ENCODE measurements at places on chromosomes 4 and X.

GRCh38 chr4:152100379-152101201 is 339.8 kb upstream of the GATB start:
- no peak for DNase-seq

GRCh38 chr4:169271692-169272007 is 894 bp upstream of the SH3RF1 start:
- no peak for DNase-seq

- no peak for DNase-seq
Observed at GRCh38 chr4:55561889-55562288, 15.2 kb upstream of the CLOCK start.

DNA sequence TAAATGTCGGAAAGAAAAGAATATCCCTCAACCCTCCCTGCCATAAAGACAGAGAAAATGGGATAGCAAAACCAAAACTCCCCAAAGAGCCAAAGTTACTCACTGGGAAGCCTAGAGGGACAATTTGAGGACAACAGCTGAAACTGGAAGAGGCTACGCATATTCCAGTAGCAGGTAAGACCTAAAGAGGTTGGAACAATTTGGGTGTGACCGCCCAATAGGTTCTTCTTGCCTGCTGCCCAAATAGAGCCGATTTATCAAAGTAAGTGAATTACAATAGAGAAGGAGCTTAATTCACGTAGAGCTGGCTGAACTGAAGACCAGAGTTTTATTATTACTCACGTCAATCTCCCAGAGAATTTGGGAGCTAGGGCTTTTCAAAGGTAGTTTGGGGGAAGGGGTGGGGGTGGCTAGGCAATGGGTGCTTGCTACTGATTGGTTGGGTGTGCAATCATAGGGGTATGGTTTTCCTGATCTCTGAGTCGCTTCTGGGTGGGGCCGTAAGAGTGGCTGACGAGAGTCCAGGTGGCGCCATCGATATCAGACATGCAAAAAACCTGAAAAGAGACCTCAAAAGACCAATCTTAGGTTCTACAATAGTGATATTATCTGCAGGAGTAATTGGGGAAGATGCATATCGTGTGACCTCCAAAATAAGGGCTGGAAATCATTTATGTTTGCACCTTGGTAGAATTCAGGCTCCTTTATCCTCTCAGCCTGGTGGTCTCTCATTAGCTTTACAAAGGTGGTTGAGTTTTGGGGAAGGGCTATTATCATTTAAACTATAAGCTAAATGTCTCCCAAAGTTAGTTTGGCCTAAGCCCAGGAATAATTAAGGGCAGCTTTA is 39.0 kb upstream of the SLC7A3 start:
- no peak for DNase-seq

GRCh38 chr4:80229128-80229527 is 31.8 kb downstream of the PRDM8 start:
- no peak for DNase-seq

GRCh38 chr4:96194993-96195392 is 355.1 kb downstream of the PDHA2 start:
- DNase-seq, result no peak

GRCh38 chr4:91256751-91257150 is 1047.0 kb upstream of the GRID2 start:
- no peak for DNase-seq

- no peak for DNase-seq
Observed at GRCh38 chr4:77629885-77630284, 24.3 kb downstream of the CXCL13 start.

DNA sequence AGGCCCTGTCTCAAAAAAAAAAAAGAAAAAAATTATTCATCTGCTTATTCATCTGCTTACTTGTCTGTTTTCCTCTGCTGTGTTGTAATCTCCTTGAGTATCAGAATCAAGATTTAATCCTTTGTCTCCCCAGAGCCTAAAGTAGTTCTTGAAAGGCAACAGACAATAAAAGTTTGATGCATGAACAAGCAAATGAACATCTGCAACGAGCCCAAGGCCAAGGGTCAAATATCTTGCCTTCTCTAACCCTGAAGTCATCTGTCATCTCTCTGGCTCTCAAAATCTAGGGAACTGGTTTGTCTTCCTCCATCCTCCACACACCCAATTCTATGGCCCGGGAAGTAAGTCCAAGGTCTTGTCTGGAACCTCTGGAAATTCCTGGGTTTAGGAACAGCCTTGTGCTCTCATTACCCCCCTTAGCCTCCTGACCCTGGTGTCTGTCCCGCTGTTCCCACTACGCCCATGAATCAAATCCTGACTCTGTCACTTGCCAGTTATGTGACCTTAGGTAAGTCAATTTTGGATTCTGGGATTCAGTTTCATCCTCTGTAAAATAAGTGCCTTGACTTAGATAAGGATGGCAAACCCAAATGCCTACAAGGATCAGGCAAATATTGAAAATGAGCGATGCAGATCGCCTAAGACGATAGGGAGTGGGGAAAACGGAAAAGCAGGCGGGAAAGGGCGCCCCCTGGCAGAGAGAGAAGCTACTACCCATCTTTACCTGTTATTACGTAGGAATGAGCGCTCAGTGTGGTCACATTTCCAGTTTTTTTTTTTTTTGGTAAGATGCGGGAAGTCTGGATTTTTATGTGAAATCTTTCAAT is 102.7 kb upstream of the DHX15 start:
- DNase-seq, result peak; percentile 26

- no peak for DNase-seq
Observed at GRCh38 chrX:120120223-120120622, 4.5 kb upstream of the RHOXF1 start.

GRCh38 chr4:2761035-2761923 is 5.1 kb upstream of the TNIP2 start:
- peak; percentile 18 for DNase-seq

GRCh38 chr4:189941005-189941450 is 356 bp downstream of the FRG1 start:
- no peak for DNase-seq

DNA sequence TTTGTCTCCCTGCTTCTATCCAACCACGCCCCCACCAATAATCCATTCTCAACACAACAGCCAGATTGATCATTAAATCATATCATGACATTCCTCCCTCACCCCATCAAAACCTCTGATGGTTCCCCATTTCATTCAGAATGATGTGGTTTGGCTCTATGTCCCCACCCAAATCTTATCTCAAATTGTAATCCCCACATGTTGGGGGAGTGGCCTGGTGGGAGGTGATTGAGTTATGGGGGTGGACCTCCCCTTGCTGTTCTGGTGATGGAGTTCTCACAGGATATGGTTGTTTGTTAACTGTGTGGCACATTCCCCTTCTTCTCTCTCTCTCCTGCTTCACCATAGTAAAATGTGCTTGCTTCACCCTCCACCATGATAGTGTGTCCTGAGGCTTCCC is 23.3 kb downstream of the TRMT2B start:
- no peak for DNase-seq

DNA sequence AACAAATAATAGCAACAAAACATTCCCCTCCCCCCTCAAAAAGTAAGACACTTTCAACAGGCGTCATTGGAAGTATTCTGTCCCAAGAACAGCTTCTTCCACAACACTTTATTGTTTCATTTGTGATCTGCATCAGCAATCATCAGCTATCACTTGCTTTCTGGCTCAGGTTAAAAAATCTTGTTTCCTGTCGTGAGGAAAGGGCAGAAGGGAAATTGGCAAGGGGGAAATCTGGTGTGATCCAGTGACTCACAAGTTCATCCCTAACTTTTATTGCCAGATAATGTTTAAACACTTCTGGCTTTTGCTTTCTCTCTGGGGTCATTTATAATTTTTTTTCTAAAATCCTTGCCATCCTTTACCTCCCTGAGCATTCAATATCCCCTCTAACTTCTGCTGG is 247.4 kb upstream of the GIMD1 start:
- DNase-seq, result no peak

DNA sequence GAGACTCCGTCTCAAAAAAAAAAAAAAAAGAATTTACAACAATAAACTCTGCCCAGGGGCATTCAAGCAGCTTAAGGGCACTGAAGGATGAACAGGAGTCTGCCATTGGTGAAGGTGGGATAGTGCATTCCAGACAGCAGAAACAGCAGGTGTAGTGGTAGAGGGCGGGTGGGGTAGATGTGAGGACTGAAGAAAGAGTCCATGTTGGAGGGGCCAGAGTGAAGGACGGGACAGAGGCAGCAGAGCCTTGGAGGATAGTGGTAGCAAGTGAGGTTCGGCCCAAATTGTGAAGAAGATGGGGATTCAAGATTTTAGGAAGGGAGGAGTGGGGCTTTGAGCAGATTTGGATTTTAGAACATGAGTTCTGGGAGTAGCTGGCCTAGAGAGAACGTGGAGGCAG is 75.7 kb downstream of the MED28 start:
- no peak for DNase-seq

- DNase-seq, result no peak
Observed at GRCh38 chr4:88746206-88746605, 48.6 kb upstream of the NAP1L5 start.

GRCh38 chr4:52862639-52863161 is 583 bp downstream of the RASL11B start:
- peak; percentile 50 for DNase-seq
